ENCODE measurements at places on chromosomes 7 and 10. TPM values are rescaled to one million over a fixed set of nuclear protein-coding genes. Genes with fewer than 3 reads are reported as not detected.

DNA sequence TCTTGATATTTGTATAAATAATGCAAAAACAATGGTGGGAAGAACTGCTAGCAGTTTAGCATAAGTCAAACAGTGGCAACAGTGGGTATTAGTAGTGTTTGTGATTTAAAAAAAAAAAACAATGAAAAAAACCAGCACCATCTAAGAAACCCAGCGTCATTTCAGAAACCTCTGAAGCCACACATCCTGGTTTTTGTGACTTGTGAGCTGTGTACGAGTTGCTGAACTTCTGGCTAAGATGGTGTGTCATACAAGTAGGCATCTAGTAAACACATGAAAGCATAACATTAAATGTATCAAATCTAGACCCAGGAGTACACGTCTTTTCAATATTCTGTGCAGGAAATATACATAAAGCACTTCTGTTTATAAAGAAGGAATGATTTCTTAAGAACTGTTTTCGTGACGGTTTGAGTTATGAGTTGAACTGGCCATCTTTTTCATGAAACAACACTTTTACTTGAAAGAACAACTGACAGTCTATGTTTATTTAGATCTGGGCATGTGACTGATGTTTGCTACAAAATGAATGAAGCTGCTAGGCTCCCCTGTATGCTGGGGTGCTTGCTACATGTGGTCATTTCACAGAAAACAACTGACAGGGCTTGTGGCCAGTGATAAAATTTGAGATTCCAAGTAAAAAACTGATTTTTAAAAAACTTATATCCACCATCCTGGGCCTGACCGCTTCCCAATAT is 143.5 kb downstream of the PIP4K2A start:
- no peaks in the 10 kb centered on the region for H3K4me1 ChIP-seq
- H3K27me3 ChIP-seq: no peaks in the 10 kb centered on the region
- peaks cover 17% of the 10 kb centered on the region for H3K36me3 ChIP-seq
- no peak for DNase-seq

- H3K4me1 ChIP-seq: peaks cover 21% of the 10 kb centered on the region
- DNase-seq: no peak
- peaks cover 47% of the 10 kb centered on the region for H3K36me3 ChIP-seq
- H3K27ac ChIP-seq: no peak overlapping the region
- H3K27me3 ChIP-seq: no peaks in the 10 kb centered on the region
Measured at GRCh38 chr7:897771-898376, 21.5 kb downstream of the GET4 start.

- no peaks in the 10 kb centered on the region for H3K36me3 ChIP-seq
- H3K4me1 ChIP-seq: no peaks in the 10 kb centered on the region
- DNase-seq: no peak
- no peaks in the 10 kb centered on the region for H3K27me3 ChIP-seq
- no peak overlapping the region for H3K4me3 ChIP-seq
- H3K27ac ChIP-seq: peak overlapping the region; percentile 91
Measured at GRCh38 chr7:2760098-2760889, 72.3 kb downstream of the AMZ1 start.

- no peak for DNase-seq
- peak overlapping the region; percentile 41 for H3K4me3 ChIP-seq
- no peaks in the 10 kb centered on the region for H3K27me3 ChIP-seq
- H3K27ac ChIP-seq: peak overlapping the region; percentile 94
Measured at GRCh38 chr10:4243651-4244050, 458.6 kb upstream of the KLF6 start.

DNA sequence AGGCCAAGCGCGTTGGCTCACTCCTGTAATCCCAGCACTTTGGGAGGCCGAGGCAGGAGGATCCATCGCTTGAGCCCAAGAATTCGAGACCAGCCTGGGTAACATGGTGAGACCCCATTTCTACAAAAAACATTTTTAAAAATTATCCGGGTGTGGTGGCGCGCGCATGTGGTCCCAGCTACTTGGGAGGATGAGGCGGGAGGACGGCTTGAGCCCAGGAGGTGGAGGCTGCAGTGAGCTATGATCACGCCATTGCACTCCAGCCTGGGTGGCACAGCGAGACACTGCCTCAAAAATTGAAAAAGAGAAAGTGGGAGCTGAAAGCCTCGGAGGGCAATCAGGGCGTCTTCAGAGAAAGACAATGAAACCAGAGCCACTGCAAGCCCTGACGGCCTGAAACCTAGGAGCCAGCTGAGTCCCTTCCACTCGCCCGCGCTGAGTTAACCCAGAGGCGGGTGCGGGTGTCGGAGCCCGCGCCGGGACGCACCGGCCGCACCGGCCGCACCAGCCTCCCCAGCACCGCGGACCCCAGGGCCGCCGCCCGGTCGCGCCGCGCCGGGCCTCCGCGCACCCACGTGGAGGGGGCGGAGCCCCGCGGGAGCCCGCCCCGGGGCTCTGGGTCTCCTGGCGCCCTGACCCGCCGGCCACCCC is 22.4 kb downstream of the ZFAND2A start:
- H3K36me3 ChIP-seq: no peaks in the 10 kb centered on the region
- peak overlapping the region; percentile 79 for H3K4me3 ChIP-seq
- no peaks in the 10 kb centered on the region for H3K4me1 ChIP-seq

GRCh38 chr10:739403-739802 is 49.9 kb upstream of the DIP2C start:
- H3K36me3 ChIP-seq: no peaks in the 10 kb centered on the region
- H3K4me1 ChIP-seq: no peaks in the 10 kb centered on the region
- no peak overlapping the region for H3K27ac ChIP-seq

DNA sequence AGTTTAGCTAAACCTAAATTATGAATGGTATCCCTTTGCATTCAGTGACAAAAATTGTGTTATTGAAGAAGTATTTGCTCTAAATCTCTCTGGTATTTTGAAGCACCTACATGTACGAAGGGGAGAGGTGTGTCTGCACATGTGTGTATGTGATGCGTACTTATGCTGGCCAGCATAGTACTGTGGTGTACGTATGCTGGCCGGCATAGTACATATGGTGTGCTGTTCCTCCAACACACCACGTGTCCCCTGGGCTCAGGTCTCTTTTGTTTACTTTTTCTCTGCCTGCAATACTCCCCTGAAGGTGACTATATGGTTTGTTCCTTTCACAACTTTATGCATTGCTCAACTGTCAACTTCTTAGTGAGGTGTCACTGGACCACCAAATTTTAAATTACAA is 360.3 kb downstream of the CRPPA start:
- no peaks in the 10 kb centered on the region for H3K4me1 ChIP-seq
- H3K4me3 ChIP-seq: no peak overlapping the region
- H3K36me3 ChIP-seq: no peaks in the 10 kb centered on the region
- DNase-seq: no peak
- H3K27ac ChIP-seq: no peak overlapping the region

GRCh38 chr7:47830015-47830414 is 118.3 kb downstream of the PKD1L1 start:
- H3K36me3 ChIP-seq: no peaks in the 10 kb centered on the region
- H3K4me3 ChIP-seq: no peak overlapping the region
- H3K4me1 ChIP-seq: peaks cover 13% of the 10 kb centered on the region
- DNase-seq: no peak
- H3K27ac ChIP-seq: no peak overlapping the region

- no peak overlapping the region for H3K27ac ChIP-seq
- no peaks in the 10 kb centered on the region for H3K27me3 ChIP-seq
- H3K4me1 ChIP-seq: peaks cover 28% of the 10 kb centered on the region
Measured at GRCh38 chr7:92647011-92647625, 56.9 kb upstream of the FAM133B start.

AP1S1 gene
- total RNA-seq: 16.1 TPM

ASZ1 gene
- total RNA-seq: not detected

INSIG1 gene
- 15.8 TPM for total RNA-seq

ZNF488 gene
- total RNA-seq: not detected
